ENCODE measurements at places on chromosomes 6 and 20. TPM values are rescaled to one million over a fixed set of nuclear protein-coding genes. Genes with fewer than 3 reads are reported as not detected.
A peak's percentile ranks its signal among the peaks of the same experiment; 100 is the strongest.

Gene RCAN2
- total RNA-seq = 0.26 TPM

Gene SULF2
- 220 TPM for total RNA-seq

Gene RAET1L
- not detected for total RNA-seq

Gene FOXC1
- 2.8 TPM for total RNA-seq

Gene CLDN20
- total RNA-seq = not detected

- DNase-seq = no peak
These were observed 61.4 kb downstream of the NOL4L start for GRCh38 chr20:32523613-32524213.

GRCh38 chr6:20605581-20605980 lies 71.3 kb downstream of the CDKAL1 start:
- no peak for DNase-seq

- no peak for DNase-seq
These were observed 20.0 kb downstream of the SUN5 start for GRCh38 chr20:32984196-32984595.

GRCh38 chr20:13313201-13313600 lies 92.1 kb downstream of the ISM1 start:
- no peak for DNase-seq

- DNase-seq = peak; percentile 34
These were observed 14.5 kb downstream of the FOXC1 start for GRCh38 chr6:1624058-1624850.

- DNase-seq = no peak
These were observed 19.3 kb downstream of the TXNDC5 start for GRCh38 chr6:7891078-7891872.

GRCh38 chr6:112296122-112296521 lies 41.8 kb upstream of the LAMA4 start:
- DNase-seq = peak; percentile 40

DNA sequence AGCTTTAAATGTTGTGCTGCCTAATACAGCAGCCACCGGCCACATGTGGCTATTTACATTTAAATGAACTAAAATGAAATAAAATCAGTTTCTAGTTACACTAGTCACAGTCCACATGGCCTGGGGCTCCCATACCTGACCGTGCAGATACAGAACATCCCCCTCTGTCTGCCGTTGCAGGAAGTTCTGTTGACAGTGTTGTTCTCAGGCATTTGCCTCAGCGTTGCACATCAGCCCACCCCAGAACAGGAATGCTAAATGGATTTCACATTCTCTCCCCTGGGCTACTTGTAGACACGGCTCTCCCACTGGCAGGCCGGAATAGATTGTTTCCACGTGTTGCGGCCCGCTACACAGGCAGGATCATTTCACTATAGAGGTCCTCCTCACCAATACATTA lies 26.3 kb downstream of the JAG1 start:
- DNase-seq = peak; percentile 32

- no peak for DNase-seq
These were observed 113.3 kb downstream of the LINC00237 start for GRCh38 chr20:20992686-20993360.

DNA sequence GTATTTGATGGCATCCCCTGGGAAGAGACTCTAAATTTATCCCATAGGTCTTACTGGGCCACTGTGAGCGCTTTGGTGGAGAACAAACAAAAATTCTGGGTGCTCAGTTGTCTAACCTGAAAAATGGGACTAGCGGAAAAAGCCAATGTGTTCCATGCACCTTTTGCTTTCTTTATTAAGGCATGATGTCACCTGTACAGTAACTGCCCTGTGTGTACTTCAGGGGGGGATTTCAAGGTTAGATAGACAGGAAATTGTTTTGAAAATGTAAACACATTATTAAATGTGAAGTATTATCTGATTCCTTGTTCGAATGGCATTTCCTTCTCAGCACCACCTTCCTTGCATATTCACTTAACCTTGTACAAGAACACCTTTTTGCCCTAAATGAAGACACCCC lies 1.2 kb upstream of the EDN1 start:
- no peak for DNase-seq

DNA sequence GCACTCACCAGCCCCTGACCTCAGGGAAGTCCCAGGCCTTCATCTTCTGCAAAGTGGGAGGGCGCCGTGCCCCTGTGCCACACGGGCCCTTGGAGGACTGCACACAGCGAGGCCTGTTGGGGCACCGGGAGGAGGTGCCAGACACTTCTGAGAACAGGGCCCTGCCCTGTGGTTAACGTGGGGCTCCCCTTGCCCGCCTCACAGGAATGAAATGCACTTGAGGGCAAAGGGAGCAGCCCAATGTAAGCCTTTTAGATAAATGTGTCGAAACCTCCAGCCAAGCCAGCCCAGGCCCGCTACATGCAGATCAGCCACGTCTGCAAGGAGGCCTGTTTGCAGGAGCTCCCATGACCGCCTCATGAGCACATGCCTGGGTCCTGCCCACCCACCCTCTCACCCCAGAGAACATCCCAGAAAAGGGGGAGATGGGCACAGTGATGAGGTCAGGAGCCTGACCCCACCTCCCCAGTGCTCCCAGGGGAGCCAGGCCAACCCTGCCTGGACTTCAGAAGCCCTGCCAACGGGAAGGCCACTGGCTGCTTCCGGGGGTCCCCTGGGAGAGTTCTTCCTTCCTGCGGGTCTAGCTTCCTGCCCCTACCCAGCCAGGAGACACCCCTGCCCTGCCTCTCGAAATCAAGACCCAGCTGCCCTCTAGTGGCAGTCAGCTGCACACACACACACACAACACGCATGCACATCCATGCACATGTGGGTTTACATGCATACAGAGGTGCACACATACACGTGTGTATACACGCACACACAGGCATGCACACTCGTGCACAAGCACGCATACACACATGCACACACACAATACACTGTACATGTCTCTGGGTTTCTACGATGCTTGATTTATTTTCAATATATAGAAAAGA lies 178.7 kb downstream of the TAF4 start:
- no peak for DNase-seq

- DNase-seq = no peak
These were observed 256.4 kb upstream of the MARCKS start for GRCh38 chr6:113600551-113601339.

GRCh38 chr20:38253571-38253970 lies 7.0 kb downstream of the KIAA1755 start:
- no peak for DNase-seq
